ENCODE measurements at places on chromosomes 4 and X. TPM values are rescaled to one million over a fixed set of nuclear protein-coding genes. Genes with fewer than 3 reads are reported as not detected.

DNA sequence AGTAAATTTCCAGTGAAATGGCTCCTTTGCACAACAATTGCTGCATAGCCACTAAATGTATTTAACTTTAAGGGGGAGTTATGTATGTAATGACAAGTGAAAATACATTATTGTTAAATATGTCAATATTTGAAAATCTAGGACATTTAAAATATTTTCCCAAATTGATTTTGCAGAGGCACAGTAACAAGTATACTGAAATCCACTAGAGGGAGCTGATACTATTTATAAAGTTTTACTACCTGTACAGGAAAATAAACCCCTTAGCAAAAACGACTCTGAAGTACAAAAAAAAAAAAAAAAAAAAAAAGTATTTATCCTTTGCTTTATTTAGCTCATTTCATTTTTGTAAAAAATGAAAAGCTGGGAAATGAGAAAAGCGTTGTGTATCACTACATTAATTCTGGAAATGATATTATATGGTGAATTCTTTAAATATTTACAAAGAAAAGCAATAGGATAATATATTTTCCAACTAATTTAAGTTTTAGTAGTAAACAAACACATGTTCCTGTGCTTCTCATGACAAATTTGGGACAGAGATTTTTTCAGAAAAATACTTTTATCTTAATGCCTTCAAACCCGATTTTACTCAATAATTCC lies 727.7 kb downstream of the DMD start:
- DNase-seq, result no peak

DNA sequence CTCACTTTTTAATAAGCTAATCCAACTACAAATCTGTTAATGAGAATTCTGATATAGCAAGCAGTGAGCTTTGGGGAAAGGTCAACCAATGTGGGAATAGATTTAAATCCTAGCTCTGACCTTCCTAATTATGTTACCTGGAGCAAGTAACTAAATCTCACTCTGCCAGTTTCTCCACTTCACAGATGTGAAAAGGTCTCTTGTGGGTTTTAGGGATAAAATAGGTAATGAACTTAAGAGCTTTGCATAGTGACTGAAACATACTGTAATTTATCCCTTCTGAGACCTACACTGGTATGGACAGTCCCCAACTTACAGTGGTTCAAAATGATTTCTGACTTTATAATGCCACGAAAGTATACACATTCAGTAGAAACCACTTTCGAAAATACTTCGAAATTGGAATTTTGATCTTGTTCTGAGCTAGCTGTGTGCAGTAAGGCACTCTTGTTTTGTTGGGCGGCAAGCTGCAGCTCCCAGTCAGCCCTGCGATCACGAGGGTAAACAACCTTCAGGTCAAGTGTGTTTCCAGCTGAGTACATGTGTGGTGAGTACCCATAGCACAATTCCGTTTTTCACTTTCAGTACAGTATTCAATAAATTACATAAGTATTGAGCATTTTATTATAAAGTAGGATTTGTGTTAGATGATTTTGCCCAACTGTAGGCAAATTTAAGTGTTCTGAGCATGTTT lies 93.7 kb downstream of the ADGRL3 start:
- no peak for DNase-seq

DNA sequence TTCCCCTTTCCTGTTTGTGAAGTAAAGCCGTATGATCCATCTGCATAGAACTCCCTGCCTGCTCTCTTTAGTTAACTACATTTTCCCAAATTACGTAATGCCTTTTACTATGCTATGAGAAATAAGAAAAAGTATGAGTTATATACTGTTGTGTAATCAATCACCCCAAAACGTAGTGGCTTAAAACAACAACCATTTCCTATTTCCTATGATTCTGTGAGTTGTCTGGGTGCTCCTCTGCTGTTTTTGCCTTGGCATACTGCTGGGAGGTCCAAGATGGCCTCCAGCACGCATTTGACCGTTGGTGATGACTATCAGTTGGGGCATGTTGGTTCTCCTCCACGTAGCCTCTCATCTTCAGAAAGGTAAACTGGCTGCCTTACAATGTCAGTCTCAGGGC lies 39.8 kb downstream of the BBS12 start:
- no peak for DNase-seq

GRCh38 chrX:2609431-2610238 lies 81.5 kb upstream of the CD99 start:
- no peak for DNase-seq

The SLC49A3 gene
- 9.4 TPM for total RNA-seq

The NPY1R gene
- 21.6 TPM for total RNA-seq

The PABPC1L2A gene
- not detected for total RNA-seq

The PDS5A gene
- total RNA-seq, result 76.4 TPM

The RPL36A gene
- 1,097 TPM for total RNA-seq

The RAB41 gene
- not detected for total RNA-seq

The SH3BP2 gene
- total RNA-seq, result 33.6 TPM

- DNase-seq, result no peak
Measured at GRCh38 chr4:89704651-89705395, 132.1 kb downstream of the SNCA start.

GRCh38 chr4:156779042-156779441 lies 192.6 kb downstream of the PDGFC start:
- no peak for DNase-seq

The ANOS1 gene
- not detected for total RNA-seq

DNA sequence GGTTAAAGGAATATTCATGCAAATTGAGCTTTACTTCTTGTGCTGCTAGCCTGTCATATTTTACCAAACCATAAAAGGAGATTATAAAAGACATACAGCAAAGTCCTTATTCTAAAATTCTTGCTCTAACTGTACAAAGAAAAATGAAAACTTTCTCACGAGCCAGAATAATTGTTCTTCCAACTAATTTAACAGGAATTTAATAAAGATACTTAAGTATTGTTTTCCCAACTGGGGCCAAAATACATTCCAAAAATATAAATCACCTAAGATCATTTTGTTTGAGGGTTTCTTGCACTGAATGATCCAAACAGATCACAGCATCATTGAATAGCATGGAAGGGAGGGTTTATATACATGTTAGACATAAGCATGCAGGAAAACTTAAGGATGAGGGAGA lies 127.1 kb upstream of the PCDH18 start:
- peak; percentile 14 for DNase-seq

The GPC4 gene
- 14.1 TPM for total RNA-seq

The MSX1 gene
- total RNA-seq, result 0.55 TPM

GRCh38 chrX:66200855-66201795 lies 37.1 kb downstream of the HEPH start:
- DNase-seq, result no peak

DNA sequence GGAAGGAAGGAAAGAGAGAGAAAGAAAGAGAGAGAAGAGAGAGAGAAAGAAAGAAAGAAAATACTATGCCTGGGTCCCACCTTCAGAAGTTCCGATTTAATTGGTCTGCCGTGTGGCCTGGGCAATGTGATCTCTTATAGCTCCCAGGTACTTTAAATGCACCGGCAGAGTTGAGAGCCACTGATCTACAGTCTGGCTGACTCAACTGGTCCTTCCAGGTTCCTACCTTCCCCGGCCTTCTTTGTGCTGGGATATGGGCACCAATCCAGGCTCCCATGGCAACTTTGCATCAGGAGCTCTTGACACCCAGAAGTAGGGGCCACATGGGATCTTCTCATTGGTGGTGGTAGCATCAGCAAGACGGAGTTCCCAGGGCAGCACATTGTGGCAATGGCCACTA lies 186.5 kb upstream of the ATP6AP2 start:
- DNase-seq, result no peak

DNA sequence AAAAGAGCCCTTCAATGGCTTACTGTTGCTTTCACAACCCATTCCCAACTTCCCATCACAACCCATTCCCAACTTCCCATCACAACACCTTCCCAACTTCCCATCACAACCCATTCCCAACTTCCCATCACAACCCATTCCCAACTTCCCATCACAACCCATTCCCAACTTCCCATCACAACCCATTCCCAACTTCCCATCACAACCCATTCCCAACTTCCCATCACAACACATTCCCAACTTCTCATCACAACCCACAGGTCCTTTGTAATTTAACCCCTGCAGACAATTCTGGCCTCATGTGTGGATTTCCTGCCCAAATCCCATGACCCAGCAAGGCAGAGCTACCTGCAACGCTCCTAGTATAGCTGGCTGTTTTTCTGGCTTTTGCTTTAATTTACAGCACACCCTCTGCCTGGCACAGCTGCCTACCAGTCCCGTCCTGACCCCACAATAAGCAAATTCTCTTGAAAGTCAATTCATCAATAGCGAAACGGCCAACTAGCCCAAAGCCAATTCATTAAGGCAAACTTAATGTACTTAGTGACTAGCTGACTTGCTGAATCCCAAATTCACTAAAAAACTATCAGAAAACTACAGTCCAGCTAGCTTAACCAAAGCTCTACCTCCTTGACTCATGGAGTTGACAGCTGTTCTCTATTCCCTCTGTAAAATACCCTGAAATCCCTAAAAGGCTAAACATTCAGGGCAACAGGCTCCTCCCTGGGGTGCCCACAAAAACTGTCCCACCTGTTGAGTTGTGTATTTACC lies 75.6 kb downstream of the AFAP1 start:
- DNase-seq, result no peak

DNA sequence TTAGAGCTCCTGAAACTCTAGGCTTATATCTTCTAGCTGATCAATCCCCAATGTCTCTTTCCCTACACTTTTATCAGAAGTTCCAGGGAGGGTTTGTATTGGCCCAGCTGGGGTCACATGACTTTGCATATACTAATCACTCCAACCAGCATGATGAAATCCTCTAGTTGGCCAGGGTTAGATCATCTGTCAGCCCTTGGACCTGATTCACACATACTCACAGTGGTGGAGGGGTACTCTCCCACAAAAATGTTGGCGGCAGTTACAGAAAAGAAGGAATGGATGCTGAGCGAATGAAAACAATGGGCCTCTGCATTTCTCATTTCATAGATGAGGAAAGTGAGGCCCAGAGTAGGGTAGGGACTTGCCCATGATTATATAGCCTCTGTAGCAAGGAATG lies 151.1 kb downstream of the PJA1 start:
- no peak for DNase-seq

DNA sequence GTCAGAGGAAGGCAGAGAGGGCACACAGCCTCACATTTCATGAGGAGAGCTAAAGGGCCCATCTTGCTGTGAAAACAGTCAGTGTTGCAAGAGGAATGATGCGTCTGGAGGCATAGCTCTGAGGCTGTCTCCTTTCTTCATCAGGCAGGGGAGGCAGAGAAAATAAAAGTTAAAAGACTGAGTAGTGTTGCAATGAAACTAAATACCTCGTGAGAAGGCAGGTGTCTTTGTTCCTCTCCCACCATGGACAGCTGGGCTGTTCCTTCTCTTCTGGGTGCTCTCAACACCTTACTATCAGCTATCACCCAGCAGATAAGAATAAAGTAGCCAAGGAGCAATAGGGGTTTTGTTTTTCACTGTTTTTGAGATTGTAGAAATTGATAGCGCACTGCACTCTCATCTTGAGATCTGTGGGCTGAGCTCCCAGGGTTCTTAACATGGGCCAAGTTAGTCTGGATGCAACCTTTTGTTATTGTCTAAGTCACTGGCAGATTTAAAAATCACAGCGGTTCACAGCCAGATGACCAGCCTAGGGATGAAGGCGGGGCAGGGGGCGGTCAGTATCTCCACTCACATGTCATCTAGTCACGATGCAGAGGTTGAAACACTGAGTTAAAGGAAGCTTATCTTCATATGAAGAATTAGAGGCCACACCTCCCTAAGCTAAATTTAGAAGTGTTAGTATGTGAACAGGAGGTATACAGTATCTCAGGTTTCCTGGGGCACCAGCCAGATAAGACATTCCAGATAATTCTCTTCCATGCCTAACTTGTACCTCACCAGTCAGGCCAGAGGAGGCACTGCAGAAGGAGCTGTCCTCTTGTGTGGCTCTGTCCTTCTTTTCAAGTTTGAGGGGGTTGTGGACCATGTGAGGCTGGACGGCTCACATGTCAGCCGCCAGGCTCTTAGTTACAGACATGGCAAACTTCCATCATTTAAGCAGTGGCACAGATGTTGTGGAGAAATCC lies 36.9 kb downstream of the PARM1 start:
- DNase-seq, result peak; percentile 45

DNA sequence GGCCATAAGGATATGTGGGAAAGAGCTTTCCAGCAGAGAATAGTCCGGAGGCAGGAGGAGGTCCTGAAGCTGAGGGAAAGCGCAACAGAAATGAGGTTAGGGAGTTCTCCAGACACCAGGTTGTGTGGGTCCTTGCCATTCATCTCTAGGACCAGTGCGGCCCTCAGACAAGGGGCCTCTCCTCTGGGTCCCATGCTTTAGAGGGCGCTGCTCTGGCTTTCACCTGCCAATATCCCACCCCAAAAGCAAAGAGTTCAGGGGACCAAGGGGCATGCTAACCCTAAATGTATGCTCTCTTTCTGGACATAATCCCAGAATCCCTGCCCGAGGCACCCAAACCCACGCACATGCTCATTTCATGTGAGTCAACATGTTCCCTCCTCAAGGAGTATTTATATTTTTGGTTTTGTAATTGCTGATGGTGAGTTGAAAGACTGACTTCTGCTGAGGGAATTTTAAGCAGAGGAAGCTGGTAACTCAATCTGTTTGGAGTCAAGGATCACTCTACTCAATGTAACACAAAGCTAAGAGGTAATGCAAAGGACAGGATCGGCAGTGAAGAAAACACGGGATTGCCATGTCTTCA lies 14.8 kb downstream of the RPL34 start:
- no peak for DNase-seq

- DNase-seq, result no peak
Measured at GRCh38 chr4:126451237-126451873, 1136.6 kb downstream of the FAT4 start.

- DNase-seq, result no peak
Measured at GRCh38 chr4:26319949-26320537, 771 bp upstream of the RBPJ start.

DNA sequence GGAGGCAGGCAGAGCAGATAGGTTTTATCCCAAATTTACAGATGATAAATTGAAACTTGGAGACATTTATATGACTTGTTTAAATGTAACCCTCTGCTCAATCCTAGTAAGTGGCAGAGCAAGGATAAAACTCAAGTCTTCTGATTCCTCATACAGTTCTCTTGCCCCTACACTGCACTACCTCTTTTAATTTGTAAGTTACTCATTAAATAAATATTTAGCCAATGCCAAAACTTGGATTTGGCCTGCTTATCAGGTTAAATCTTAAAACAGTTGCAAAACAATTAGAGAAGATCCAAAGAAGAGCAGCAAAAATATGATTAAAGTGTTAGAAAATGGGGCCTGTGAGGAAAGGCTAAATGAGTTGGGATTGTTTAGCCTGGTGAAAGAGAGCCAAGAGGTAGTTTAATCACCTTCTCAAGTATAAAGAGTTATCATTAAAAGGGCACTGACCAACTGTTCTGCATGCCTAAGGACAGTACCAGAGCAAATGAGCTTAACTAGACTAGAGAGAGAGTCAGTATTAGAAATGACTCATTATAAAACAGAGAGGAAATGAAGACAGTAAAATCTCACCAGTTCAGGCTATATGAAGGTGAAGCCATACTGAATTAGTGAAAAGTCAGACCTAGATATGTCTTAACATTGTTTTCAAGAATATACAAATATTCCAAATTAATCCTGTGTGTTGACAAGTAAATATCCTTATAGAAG lies 146.3 kb downstream of the GRIA3 start:
- no peak for DNase-seq

The SPACA5 gene
- total RNA-seq, result not detected

Data from stomach (tissue), 19 donors.